ENCODE measurements at places on chromosomes 1 and 21.

GRCh38 chr1:203069030-203069747 lies 16.6 kb downstream of the MYOG start:
- DNase-seq: no peak

DNA sequence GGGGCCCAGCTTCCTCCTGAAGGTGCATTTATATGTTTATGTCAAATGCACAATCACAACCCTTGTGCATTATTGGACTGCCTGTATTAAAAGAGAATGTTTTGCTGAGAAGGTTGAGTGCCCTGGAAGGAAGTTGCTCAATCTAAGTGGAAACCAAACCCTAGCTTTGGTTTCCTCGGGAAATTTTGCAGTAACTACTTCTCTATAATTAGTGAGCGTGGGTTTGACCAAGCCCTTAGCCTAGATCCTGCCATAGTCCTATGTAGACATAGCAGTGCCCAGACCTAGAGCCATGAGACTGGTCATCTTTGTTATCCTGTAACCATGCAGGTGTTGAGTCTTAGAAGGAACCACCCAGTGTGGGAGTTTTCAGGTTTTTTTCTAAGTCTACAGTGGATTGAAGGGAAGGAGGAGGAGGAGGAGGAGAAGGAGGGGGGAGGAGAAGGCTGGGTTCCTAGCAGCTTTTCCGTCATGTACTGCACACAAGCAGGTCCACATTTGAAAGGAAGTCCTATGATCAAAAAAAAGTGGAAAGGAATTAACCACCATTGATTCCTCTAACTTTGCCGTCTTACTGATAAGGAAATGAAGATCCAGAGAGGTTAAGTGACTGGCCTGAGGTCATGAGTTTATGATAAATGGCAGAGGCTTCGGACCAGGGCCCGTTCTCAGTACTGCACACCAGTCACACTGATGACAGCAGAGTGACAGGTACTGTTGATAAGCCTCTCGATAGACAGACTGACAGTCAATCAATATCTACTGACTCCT lies 72.2 kb upstream of the LYST start:
- DNase-seq: no peak

DNA sequence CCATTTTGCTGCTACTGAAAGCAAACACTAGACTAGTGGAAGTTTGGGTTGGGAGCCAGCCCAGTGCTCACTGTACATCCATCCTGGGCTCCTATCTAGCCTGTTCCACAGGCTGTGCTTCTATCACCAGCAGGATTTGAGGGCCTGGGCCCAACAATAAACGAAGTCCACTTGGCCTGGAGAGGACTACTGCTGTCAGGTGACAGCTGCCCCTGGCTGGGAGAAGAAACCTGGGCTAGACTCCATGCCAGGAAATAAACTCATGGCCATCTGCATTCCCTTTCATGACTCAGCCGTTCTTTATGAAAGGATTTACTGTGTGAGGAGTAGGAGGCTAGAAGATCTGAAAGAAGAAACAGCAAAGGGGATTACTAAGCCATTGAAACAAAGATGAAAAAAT lies 35.5 kb downstream of the COLGALT2 start:
- DNase-seq: no peak

DNA sequence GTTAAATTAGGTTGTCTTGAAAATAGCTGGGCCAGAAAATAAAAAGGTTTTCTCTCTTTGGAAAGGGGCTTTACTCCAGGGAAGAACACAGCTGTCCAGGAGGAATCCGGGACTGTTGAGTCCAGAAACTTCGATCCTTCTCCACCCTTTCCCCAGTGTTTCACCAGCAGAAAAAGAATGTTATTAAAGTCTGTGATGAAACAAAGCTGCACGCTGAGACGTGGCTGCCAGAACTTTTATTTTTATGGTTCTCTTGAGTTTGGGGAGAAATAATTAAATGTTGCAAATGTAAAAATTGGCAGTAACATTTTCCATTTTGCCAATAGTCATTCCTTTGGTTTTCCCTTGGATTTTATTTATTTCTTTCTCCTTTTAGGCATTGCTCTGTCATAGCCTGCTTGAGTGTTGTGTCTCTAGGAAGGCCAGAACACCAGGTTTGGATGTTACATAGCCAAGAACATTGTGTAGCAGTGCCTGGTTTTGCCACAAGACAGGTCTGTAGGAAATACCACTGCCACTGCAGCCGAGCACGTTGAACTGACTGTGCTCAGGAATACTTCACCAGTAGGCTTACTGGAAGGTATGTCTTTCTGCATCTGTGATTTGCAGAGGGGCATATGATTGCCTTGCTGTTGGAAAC lies 87.4 kb downstream of the ROR1 start:
- no peak for DNase-seq
